ENCODE measurements at places on chromosomes 2 and 18. TPM values are rescaled to one million over a fixed set of nuclear protein-coding genes. Genes with fewer than 3 reads are reported as not detected.

GRCh38 chr2:181411105-181411849, 45.9 kb upstream of the ITGA4 start:
- peaks cover 10% of the 10 kb centered on the region for H3K4me1 ChIP-seq
- no peak overlapping the region for H3K27ac ChIP-seq
- H3K27me3 ChIP-seq, result no peaks in the 10 kb centered on the region
- no peak for DNase-seq
- no peaks in the 10 kb centered on the region for H3K36me3 ChIP-seq

DNA sequence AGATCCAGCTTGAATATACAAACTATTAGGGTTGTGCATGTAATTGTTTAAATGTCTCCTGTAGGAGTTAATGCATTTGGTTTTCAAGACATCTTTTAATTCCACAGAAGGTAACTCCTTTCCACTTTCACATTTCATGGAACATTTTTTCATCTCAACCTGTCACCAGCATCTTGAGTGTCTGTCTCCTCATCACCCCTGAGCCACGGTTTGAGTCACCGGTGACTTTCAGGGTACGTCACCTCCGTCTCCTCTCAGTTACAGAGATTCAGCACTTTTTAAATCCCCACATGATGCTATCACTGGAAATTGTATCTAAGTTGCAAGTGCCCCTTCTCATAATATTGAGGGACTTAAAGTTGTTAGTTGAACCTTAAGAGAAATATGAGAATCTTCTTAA, 25.3 kb downstream of the GPR55 start:
- H3K36me3 ChIP-seq, result no peaks in the 10 kb centered on the region
- H3K4me3 ChIP-seq, result no peak overlapping the region
- H3K27ac ChIP-seq, result no peak overlapping the region
- H3K4me1 ChIP-seq, result no peaks in the 10 kb centered on the region
- no peaks in the 10 kb centered on the region for H3K27me3 ChIP-seq

DNA sequence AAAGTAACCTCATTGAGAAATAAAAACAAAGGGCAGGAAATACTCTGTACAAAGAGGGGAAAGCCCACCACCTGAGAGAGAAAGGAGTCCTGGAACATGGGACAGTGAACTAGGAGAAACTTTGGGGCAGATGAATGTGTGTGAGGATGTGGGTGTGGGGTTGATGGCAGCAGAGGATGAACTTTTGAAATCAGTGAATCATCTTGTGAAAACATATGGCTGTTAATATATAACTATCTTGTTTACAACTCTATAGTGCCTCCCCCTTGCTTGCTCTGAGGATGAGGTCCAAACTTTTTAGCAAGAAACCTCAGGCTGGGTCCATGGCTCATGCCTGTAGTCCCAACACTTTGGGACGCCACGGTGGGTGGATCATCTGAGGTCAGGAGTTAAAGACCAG, 171.8 kb upstream of the LHCGR start:
- no peaks in the 10 kb centered on the region for H3K27me3 ChIP-seq
- DNase-seq, result no peak
- H3K4me1 ChIP-seq, result no peaks in the 10 kb centered on the region
- H3K4me3 ChIP-seq, result no peak overlapping the region
- no peak overlapping the region for H3K27ac ChIP-seq

GRCh38 chr2:44686561-44686960, 254.9 kb upstream of the SIX3 start:
- no peak for DNase-seq
- no peaks in the 10 kb centered on the region for H3K4me1 ChIP-seq
- H3K36me3 ChIP-seq, result no peaks in the 10 kb centered on the region
- no peak overlapping the region for H3K4me3 ChIP-seq

DNA sequence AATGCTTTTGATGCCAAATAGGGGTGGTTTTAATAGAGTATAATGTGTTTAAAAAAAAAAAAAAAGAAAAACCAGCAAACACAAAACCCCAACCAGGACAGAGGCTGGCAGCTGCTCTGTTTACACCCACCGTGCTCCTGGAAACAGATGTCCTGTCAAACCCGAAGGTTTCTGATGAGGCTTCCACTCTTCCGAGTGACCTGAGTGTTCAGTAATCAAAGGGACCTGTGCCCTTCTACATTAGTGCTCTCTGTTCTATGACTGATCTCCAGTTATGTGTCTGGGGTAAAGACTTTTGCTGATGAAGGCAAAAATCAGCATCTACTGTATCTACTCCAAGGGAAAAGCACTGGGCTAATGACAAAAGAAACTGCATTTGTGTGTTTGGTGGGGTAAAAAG, 3.5 kb upstream of the KLHL29 start:
- H3K27ac ChIP-seq, result no peak overlapping the region
- no peaks in the 10 kb centered on the region for H3K36me3 ChIP-seq
- DNase-seq, result no peak
- peaks cover 11% of the 10 kb centered on the region for H3K4me1 ChIP-seq

- no peaks in the 10 kb centered on the region for H3K27me3 ChIP-seq
- no peak for DNase-seq
- H3K36me3 ChIP-seq, result peaks cover 11% of the 10 kb centered on the region
- H3K4me3 ChIP-seq, result no peak overlapping the region
Measured at GRCh38 chr18:59357928-59358327, 1.1 kb downstream of the LMAN1 start.

CXCR1 gene
- 11.6 TPM for total RNA-seq

GRCh38 chr18:6521803-6522418, 107.2 kb upstream of the L3MBTL4 start:
- no peaks in the 10 kb centered on the region for H3K27me3 ChIP-seq
- H3K4me3 ChIP-seq, result no peak overlapping the region

DNA sequence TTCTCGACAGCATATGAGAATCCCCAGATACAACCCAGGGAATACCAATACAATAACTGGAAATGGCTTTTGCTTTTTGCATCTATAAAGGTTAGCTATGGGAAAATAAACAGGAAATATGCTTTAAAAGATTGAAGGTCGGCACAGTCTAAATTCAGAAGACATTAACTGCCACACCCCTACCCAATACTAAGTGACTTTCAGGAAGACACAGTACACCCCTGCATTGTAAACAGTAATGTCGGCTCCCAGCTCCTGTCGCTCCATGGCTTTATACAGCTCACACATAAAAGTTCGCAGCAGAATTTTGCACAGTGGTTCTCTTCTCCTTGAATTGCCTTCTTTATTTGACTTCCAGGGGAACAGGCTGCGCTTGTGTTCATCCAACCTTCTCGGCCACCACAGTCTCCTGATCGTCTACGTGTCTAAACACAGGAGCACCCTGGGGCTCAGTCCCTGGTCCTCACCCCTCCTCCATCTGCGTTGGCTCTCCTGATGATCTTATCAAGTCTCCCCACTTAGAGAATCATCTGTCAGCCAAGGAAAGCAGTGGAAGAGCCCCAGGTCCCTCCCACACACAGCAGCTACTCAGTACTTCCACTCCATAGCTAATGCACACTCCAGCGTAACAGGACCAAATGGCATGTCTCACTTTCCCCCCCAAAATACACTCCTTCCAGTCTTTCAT, 22.7 kb downstream of the CYB5A start:
- H3K36me3 ChIP-seq, result no peaks in the 10 kb centered on the region
- no peak overlapping the region for H3K4me3 ChIP-seq
- peaks cover 62% of the 10 kb centered on the region for H3K4me1 ChIP-seq
- DNase-seq, result no peak
- peak overlapping the region; percentile 70 for H3K27ac ChIP-seq
- no peaks in the 10 kb centered on the region for H3K27me3 ChIP-seq

DNA sequence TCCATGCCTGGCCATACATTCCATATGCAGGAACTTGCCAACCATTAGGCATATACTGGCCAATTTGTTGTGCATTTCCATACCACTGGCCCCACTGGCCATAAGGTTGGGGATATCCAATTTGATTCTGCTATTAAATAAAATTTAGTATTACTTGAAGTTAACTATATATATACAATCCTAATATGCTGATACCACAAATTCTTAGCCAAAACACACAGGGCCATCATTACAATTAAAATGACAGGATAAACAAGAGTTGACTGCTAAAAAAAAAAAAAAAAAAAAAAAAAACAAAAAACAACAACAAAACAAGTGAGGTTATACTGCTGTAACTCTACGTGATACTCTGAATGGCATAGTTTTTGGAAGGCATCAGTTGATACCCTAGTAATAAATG, 23.5 kb upstream of the C2orf42 start:
- no peak overlapping the region for H3K4me3 ChIP-seq
- H3K27ac ChIP-seq, result no peak overlapping the region
- H3K27me3 ChIP-seq, result no peaks in the 10 kb centered on the region
- H3K4me1 ChIP-seq, result no peaks in the 10 kb centered on the region

DNA sequence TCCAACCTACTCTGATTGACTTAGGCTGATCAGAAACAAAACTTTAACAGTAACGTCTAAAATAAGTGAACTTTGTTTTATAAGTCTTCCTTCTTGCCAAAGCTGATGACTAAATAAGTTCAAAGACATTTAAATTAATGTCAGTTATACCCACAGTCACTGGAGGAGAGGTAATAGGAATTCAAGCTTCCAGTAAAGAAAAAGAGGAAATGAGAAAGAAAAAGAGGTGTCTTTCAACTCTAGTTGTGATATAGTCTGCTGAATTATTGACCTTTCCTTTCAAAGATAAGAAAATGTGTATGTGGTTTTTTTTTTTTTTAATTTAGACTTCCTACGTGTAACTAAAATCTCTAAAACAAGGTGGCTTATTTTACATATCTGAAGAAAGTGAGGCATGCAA, 191.5 kb downstream of the SLC8A1 start:
- H3K4me1 ChIP-seq, result no peaks in the 10 kb centered on the region
- H3K36me3 ChIP-seq, result no peaks in the 10 kb centered on the region
- DNase-seq, result no peak
- H3K27ac ChIP-seq, result no peak overlapping the region
- H3K27me3 ChIP-seq, result no peaks in the 10 kb centered on the region
- H3K4me3 ChIP-seq, result no peak overlapping the region

DNA sequence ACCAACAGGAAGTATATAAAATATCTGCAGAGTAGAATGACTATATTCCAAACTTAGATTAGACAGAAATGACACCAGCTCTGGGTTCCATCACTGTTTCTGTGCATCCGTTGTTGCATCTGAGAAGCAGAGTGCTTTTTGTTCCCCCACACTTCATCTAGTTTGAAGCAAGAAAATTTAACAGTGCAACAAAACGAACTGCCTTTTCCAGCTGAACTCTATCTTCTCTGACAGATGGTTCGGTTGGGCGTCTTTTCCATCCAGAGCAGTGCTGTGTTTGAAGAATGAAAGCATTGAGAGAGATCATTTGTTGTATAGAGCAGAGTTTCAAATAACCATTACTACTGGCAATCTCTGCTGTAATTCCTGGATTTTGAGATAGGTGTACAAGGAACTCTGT, 757.5 kb downstream of the DPP10 start:
- no peaks in the 10 kb centered on the region for H3K27me3 ChIP-seq
- no peaks in the 10 kb centered on the region for H3K4me1 ChIP-seq
- H3K36me3 ChIP-seq, result no peaks in the 10 kb centered on the region
- no peak for DNase-seq

- H3K27me3 ChIP-seq, result no peaks in the 10 kb centered on the region
- peak overlapping the region; percentile 45 for H3K4me3 ChIP-seq
Measured at GRCh38 chr18:23331091-23331920, 121.8 kb upstream of the RIOK3 start.

- peaks cover 37% of the 10 kb centered on the region for H3K4me1 ChIP-seq
- no peaks in the 10 kb centered on the region for H3K36me3 ChIP-seq
- peak overlapping the region; percentile 93 for H3K4me3 ChIP-seq
Measured at GRCh38 chr2:238202326-238203093, 985 bp downstream of the ILKAP start.

DNA sequence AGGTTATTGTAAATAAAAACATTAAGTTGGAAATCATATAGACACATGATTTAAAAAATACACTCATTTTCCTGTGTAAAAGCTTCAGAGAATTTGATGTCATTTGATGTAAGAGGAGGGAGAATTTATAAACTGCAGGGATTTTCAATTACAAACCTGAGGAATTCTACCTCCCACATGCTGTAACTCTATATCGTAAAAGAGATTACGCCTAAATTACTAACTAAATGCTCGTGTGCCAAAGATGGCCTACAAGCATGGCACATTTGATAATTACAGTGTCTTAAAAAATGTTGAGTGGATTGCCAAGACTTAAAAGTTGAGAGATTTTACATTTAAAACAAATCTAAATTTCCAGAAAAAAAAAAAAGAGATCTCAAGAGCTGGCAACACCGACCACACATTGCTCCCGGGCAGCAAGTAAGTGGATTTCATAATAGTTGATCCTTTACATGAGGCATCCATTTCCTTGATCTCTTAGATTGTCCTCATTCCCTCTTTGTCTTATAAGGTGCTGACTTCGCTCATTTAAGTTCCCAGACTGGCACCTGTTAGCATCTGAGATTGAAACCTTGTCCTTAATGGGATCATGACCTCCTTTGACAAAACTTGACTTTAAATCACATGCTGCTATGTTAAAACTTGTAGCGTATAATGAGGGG, 840.3 kb upstream of the ZEB2 start:
- H3K4me3 ChIP-seq, result no peak overlapping the region
- no peaks in the 10 kb centered on the region for H3K36me3 ChIP-seq
- DNase-seq, result no peak
- H3K27me3 ChIP-seq, result no peaks in the 10 kb centered on the region

SERPINB7 gene
- total RNA-seq, result 1.3 TPM

- no peak overlapping the region for H3K27ac ChIP-seq
- H3K4me3 ChIP-seq, result no peak overlapping the region
- H3K27me3 ChIP-seq, result no peaks in the 10 kb centered on the region
- no peaks in the 10 kb centered on the region for H3K4me1 ChIP-seq
- peaks cover 18% of the 10 kb centered on the region for H3K36me3 ChIP-seq
Measured at GRCh38 chr18:35696307-35696706, 114.8 kb downstream of the GALNT1 start.

NAT8 gene
- total RNA-seq, result not detected

DNA sequence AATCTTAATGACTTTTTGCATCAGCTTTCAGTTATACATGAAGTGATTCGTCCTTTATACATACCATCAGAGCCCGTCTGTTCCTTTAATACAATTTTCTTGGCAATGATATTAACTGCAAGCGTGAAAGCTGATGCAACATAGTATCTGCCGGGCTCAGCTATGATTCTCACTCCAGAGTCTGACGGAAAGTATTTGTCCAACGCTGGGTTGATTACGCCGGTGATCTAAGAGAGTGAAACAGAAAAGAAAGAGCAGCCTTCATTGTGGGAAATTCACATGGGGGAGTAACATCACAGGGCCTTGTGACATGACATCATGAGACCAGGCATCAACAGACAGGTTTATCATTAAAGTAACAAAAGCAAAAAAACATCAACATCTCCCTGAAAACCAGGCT, 6.2 kb downstream of the ODC1 start:
- H3K36me3 ChIP-seq, result peaks cover 51% of the 10 kb centered on the region
- H3K4me1 ChIP-seq, result peaks cover 12% of the 10 kb centered on the region
- no peak overlapping the region for H3K4me3 ChIP-seq
- DNase-seq, result no peak
- H3K27me3 ChIP-seq, result no peaks in the 10 kb centered on the region

- no peak overlapping the region for H3K27ac ChIP-seq
- H3K27me3 ChIP-seq, result no peaks in the 10 kb centered on the region
- H3K4me3 ChIP-seq, result no peak overlapping the region
Measured at GRCh38 chr18:59540780-59541179, 156.4 kb downstream of the CCBE1 start.

DNA sequence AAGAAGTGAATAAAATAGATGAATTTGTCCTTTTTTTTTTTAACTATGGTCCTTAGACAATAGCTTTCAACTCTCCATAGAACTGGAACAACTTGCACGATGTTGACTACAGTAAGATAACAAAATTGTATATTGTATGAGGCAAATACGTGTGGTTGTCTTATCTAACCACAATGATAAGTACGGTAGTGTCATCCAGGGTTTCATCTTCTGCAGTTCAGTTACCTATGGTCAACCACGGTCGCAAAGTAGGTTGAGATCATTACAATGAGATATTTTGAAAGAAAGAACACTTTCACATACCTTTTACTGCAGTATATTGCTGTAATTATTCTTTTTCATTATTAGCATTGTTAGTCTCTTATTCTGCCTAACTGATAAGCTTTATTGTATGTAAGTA, 295.2 kb downstream of the PARD3B start:
- no peaks in the 10 kb centered on the region for H3K4me1 ChIP-seq
- no peak overlapping the region for H3K27ac ChIP-seq
- no peak overlapping the region for H3K4me3 ChIP-seq
- no peaks in the 10 kb centered on the region for H3K36me3 ChIP-seq
- H3K27me3 ChIP-seq, result no peaks in the 10 kb centered on the region
